ENCODE measurements at places on chromosomes 6 and 20. TPM values are rescaled to one million over a fixed set of nuclear protein-coding genes. Genes with fewer than 3 reads are reported as not detected.

Gene FOXA2
- total RNA-seq: 14.4 TPM

Gene MTFR2
- total RNA-seq: 6.2 TPM

Gene CST5
- not detected for total RNA-seq

- DNase-seq: no peak
- no peaks in the 10 kb centered on the region for H3K36me3 ChIP-seq
- peaks cover 4% of the 10 kb centered on the region for H3K27me3 ChIP-seq
- H3K4me3 ChIP-seq: no peak overlapping the region
These were observed 220.0 kb upstream of the ZFP64 start for GRCh38 chr20:52411611-52412010.

GRCh38 chr6:42791706-42792320 lies 10.0 kb downstream of the BICRAL start:
- no peaks in the 10 kb centered on the region for H3K36me3 ChIP-seq
- H3K4me1 ChIP-seq: no peaks in the 10 kb centered on the region
- peak; percentile 26 for DNase-seq
- H3K27me3 ChIP-seq: no peaks in the 10 kb centered on the region

GRCh38 chr20:20677186-20677585 lies 35.3 kb downstream of the RALGAPA2 start:
- no peak for DNase-seq
- no peaks in the 10 kb centered on the region for H3K27me3 ChIP-seq
- no peak overlapping the region for H3K4me3 ChIP-seq
- H3K4me1 ChIP-seq: no peaks in the 10 kb centered on the region

- 0 out of 2 replicates have a peak, but pooled peaks cover 5% of the 10 kb centered on the region for H3K4me1 ChIP-seq
- H3K4me3 ChIP-seq: no peak overlapping the region
- DNase-seq: no peak
- no peak overlapping the region for H3K27ac ChIP-seq
- no peaks in the 10 kb centered on the region for H3K27me3 ChIP-seq
These were observed 75.1 kb downstream of the ARID1B start for GRCh38 chr6:156852147-156852857.

GRCh38 chr6:123338394-123338793 lies 298.4 kb downstream of the TRDN start:
- H3K4me1 ChIP-seq: no peaks in the 10 kb centered on the region
- DNase-seq: no peak
- H3K4me3 ChIP-seq: no peak overlapping the region
- no peak overlapping the region for H3K27ac ChIP-seq
- H3K36me3 ChIP-seq: no peaks in the 10 kb centered on the region

- no peak overlapping the region for H3K4me3 ChIP-seq
- H3K36me3 ChIP-seq: peaks cover 21% of the 10 kb centered on the region
- H3K27ac ChIP-seq: no peak overlapping the region
- H3K4me1 ChIP-seq: no peaks in the 10 kb centered on the region
These were observed 15.1 kb downstream of the MYBL2 start for GRCh38 chr20:43681991-43682410.

- no peaks in the 10 kb centered on the region for H3K27me3 ChIP-seq
- H3K36me3 ChIP-seq: no peaks in the 10 kb centered on the region
- H3K4me1 ChIP-seq: peaks cover 31% of the 10 kb centered on the region
- no peak overlapping the region for H3K4me3 ChIP-seq
- H3K27ac ChIP-seq: no peak overlapping the region
These were observed 8.5 kb downstream of the TRAM2 start for GRCh38 chr6:52568320-52568719.

DNA sequence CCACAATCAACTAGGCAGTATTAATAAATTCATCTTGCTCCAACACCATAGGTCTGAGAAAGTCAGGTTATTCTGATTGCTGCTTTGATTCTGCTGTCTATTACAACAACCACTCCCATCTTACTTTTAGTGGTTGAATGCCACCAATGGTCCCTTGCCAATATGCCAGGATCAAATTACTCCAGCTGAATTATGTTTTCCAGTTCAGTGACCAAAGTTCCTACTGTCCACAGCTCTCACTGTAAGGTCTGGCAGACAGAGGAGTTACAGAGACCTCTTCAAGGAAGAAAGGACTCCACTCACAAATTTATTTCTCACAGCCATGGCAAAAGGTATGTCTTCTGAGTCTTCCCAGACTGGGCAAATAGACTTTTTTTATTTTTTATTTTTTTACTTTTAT lies 557.0 kb downstream of the HAO1 start:
- H3K27ac ChIP-seq: no peak overlapping the region
- DNase-seq: peak; percentile 49
- H3K36me3 ChIP-seq: no peaks in the 10 kb centered on the region
- H3K27me3 ChIP-seq: no peaks in the 10 kb centered on the region
- H3K4me1 ChIP-seq: peaks cover 11% of the 10 kb centered on the region
- no peak overlapping the region for H3K4me3 ChIP-seq

- peaks cover 49% of the 10 kb centered on the region for H3K36me3 ChIP-seq
- DNase-seq: no peak
- no peak overlapping the region for H3K27ac ChIP-seq
- peaks cover 37% of the 10 kb centered on the region for H3K4me1 ChIP-seq
- H3K4me3 ChIP-seq: no peak overlapping the region
- no peaks in the 10 kb centered on the region for H3K27me3 ChIP-seq
These were observed 25.4 kb downstream of the FKBP1A start for GRCh38 chr20:1367479-1367878.

DNA sequence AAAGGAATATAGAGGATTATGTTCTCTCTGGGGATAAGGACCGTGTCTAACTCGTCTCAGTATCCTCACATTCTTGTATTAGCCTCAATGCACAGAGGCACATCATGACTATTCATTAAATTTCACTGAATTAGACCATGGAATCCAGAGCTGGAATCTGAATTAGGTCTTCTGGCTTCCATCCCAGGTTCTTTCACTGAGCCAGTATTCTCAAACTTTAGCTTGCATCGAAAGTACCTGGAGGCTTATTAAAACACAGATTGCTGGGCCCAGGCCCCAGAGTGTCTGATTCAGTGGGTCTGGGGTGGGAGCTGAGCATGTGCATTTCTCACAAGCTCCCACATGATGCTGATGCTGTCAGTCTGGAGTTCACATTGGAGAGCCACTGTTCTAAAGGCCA lies 142.0 kb downstream of the UST start:
- H3K27me3 ChIP-seq: no peaks in the 10 kb centered on the region
- no peak overlapping the region for H3K4me3 ChIP-seq
- H3K36me3 ChIP-seq: no peaks in the 10 kb centered on the region

Measured in PC-3 (cell line).